OCI-M1 (cell line): ENCODE measurements at places on chromosomes 16 and 17.
A peak's percentile ranks its signal among the peaks of the same experiment; 100 is the strongest.

DNA sequence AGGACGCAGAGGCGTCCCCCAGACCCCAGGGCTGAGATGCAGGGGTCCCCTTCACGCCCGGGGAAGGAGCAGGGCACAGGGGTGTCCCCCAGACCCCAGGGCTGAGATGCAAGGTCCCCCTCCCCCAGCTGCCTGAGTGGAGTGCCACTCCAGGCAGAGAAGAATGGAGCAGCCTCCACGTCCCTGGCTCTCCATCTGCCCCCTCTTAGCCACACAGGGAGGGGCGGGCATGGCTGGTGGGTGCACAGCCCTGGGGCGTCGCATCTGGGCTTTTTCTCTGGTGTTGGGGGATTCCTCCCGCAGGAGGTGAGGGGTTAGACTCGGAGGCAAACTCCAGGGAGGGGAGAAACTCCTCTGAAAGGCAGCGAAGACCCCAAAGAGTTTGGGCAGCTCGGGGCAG, 17.5 kb downstream of the CIBAR2 start:
- DNase-seq, result no peak

DNA sequence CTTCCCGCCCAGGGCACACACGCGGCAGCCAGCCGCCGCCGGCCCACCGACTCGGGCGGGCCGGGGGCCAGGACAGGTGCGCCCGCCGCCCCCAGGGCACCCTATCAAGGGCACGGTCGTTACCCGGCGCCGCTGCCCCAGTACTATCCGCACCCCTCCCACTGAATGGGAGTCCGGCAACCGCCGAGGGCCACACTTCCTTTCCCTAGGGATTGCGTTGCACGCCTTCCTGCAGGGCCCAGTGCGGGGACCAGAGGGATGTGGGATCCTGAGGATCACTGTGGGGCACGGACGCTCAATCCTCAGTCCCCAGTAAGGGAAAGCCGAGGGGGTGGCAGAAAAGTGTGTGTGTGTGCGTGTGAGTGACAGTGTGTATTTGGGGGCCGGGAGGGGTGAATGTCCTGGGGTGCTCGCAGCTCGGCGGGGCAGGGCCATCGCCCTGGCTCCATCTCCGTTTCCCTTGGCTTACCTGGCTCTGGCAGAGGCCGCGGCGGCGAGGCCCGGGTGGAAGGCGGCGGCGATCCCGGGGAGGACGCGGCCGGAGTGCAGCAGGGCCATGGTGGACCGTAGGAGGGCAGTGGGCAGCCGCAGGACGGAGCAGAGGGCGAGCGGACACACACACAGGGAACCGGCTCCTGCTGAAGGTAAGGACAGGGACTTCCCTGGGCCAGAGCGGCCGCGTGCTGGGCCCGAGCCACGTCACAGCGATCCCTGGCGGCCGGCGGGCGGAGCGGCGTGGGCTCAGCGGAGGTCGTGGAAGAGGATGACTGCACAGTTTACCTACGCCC, at the start of gene GOT2:
Gene GOT2 (minus strand): TSS at position 646 of the 788 bp plus-strand sequence. CDS start 88 bp downstream, at position 558.
- peak; percentile 88 for DNase-seq

- no peak for DNase-seq
Observed at GRCh38 chr17:64051153-64051552, 30.7 kb upstream of the ICAM2 start.

GRCh38 chr16:66462912-66463311, 35.8 kb downstream of the BEAN1 start:
- no peak for DNase-seq

DNA sequence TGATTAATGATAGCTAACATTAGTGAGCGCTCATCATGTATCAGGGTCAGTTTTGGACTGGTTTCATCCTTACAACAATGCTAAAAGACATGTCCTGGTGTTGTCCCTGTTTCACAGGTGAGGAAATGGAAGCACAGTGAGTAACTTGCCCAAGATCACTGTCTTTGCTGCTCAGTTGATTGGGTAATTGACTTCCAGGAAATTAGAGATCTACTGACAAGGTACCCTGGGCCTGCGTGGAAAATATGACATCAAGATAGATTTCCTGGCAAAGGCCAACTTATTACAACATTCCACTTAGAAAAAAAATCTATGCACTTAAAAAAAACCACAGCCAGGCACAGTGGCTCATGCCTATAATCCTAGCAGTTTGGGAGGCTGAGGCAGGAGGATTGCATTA, 96.3 kb downstream of the CYLD start:
- DNase-seq, result peak; percentile 42

- peak; percentile 73 for DNase-seq
Observed at GRCh38 chr16:66275775-66276428, 90.6 kb upstream of the CDH5 start.

DNA sequence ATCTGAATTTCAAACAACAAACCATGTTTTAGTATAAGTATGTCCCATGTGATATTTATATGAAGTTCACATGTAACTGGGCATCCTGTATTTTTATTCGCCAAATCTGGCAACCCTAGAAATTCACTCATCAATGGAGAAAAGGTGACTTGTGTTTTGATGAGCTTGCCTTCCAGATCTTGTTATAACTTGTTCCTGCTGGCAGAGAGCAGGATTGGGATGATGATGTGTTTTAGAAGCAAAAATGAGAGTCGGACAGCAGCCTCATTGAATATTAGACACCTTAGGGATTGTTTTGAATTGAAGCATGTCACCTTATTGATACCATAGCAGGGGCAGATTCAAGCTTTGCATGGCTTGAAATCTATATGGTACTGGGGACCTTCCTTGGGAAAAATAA, 85.4 kb upstream of the MED13 start:
- no peak for DNase-seq

DNA sequence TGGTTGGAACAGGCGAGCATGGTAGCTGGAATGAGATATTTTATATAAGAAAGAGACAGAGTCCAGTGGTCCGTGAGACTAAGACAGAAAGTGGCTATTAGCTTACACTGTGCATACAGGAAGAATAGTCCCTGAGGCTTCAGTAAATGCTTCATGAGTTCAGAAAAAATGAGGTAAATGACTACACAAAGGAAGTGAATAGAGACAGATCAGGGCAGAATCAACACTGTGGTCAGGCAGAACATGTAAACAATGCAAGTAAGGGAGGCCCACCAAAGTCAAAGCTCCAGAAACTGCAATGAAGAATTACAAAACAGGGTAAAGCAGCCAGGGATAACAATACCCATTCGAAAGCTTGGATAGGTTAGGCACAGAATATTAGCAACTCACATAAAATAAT, 4.8 kb downstream of the ABCA10 start:
- no peak for DNase-seq

- no peak for DNase-seq
Observed at GRCh38 chr16:47304563-47304962, 156.3 kb downstream of the ITFG1 start.

GRCh38 chr17:41537614-41537954, 9.5 kb upstream of the KRT19 start:
- DNase-seq, result no peak

DNA sequence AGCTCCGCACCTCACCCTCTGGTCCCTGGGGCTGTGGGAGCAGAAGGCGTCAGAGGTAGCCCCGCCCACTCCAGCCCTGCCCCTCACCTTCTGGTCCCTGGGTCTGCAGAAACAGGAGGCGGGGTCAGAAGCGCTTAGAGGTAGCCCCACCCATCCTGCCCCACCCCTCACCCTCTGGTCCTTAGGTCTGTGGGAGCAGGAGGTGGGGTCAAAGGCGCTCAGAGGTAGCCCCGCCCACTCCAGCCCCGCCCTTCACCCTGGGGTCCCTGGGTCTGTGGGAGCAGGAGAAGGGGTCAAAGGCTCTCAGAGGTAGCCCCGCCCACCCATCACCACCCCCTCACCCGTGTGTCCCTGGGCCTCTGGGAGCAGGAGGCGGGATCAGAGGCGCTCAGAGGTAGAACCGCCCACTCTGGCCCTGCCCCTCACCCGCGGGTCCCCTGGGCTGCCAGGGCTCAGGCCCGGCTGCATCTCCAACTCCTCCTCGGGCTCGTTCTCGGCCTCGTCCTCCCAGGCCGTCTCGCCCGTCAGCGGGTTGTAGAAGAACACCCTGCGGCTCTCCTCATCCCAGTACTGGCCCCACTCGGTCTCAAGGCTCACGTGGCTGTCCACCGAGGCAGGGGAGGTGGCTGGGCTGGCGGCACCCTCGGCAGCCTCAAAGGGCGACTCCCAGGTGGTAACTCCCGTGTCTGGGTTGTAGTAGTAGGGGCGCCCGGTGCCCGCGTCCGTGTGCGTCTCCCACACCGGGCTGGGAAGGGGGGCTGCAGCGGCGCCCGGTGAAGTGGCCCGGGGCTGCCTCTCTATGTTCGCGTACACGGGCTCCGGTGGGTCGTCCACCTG, 27.2 kb downstream of the ARHGAP27 start:
- no peak for DNase-seq

GRCh38 chr17:77831474-77832179, 126.9 kb upstream of the TNRC6C start:
- no peak for DNase-seq

- no peak for DNase-seq
Observed at GRCh38 chr17:59420901-59421300, 89.4 kb downstream of the YPEL2 start.

DNA sequence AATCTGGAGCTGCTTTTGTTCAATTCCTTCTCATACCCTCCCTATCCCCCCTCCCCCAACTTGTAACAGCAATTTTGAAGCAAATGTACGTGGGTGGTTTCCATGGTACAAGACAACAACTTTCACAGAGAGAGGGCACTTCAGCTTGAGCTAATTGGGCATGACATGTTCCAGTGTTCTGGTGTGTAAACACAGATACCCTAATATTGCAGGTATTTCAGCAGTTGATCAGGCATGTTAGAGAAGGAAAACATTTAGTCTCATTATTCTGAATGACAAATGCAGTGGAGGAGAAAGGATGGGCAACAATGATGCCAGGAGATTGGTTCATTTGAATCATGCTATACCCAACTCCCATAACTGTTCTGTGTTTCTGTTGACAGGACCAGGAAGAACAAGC, 137.5 kb downstream of the TRIM37 start:
- DNase-seq, result no peak
